ENCODE measurements at places on chromosomes 11 and 22.
A peak's percentile ranks its signal among the peaks of the same experiment; 100 is the strongest.

GRCh38 chr11:120425527-120425926 is 86.0 kb upstream of the GRIK4 start:
- DNase-seq = no peak

DNA sequence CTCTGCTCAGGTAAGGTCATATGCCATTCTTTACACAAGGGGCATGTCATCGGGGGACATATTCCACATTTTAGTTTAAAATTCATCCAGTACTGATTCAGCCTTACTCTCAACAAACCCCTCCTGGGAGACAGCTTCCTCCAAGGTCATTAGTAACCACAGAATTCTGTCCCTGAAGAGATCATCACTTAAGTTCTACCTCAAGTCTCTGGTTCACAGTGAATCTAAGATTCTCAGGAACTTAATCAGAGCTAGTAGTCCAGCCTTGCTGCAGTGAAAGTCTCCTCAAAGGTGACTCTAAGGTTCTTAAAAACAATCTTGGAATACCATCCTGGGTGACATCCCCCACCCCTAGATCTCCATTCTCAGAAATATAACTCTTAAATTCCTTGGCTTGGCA is 18.9 kb upstream of the GDPD4 start:
- no peak for DNase-seq

- DNase-seq = no peak
Measured at GRCh38 chr22:48709453-48709852, 1118.2 kb downstream of the BRD1 start.

- DNase-seq = no peak
Measured at GRCh38 chr22:37487571-37487970, 1.4 kb upstream of the MFNG start.

GRCh38 chr11:11985016-11985715 is 23.3 kb downstream of the DKK3 start:
- DNase-seq = no peak

DNA sequence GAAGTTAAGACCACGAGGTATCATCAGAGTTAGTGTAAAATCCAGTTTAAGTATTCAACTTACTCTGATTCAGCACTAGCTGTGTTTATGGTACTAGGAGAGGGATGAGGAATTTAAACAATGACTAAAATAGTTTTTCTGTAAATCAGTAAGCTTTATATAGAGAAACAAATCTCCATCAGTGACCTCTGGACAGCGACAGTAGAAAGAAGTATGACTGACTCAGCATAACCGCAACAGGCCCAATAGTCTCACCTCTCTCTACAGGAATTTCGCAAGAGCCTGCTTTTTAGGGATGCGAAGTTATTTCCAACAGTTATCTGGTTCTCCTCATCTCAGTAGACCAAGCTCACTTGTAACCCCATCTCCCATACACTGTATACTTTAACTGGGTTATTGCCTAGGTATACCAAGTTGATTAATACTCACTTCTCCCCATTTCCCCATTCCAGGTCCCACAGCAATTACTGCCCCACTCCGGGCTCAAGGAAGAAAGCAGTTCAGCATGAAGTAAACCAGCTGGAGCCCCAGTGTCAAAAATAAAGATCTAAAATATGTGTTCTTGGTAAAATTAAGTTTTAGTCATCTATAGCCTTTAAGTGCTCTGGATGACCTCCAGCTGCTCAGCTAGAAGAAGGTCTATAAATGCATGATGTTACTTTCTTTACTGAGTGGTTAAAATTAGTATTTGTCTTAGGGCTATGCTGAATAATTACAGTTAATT is 770.6 kb upstream of the CCDC90B start:
- no peak for DNase-seq

- DNase-seq = peak; percentile 26
Measured at GRCh38 chr11:16924826-16925560, 89.2 kb downstream of the PLEKHA7 start.

DNA sequence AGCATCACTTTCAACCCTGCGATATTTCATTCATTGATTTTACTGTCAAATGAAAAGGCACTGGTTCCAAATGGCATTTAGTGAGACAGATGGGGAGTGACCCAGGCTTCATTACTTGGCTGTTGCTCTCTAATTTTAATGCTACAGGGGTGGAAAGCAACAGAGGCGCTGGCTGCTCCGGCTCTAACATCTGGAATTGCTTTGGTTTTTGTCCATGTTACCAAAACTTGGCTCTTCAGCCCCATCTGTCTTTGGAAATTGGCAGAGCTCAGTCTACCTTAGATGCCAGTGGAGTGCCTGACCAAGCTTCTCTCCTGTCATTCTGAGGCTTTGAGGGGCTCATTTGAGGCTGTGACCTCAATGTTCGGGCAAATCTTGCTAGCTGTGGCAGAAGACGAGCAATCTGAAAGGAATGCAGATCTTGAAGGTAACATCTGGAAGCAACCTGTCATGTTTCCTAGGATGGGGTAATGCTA is 409.5 kb upstream of the SYN3 start:
- DNase-seq = no peak

DNA sequence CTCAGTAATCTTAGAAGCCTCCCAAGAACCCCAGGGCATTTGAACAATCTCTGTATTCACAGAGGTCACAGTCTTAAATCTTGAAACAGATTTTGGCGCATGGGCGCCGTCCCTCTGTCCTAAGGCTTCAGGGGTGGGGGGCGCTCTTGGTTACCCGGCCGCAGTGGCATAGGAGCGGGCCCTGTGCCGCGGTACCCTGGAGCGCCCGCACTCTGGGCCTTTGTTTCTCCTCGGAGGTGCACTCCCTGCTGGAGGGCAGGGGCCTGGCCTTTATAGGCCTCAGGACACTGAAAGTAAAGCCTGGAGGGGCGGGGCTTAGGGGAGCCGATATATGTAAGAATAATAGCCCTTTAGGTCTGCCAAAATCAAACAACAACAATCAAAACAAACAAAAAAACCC is 197.3 kb upstream of the FOLH1 start:
- DNase-seq = no peak

GRCh38 chr22:45200860-45201511 is 37.3 kb downstream of the NUP50 start:
- no peak for DNase-seq

DNA sequence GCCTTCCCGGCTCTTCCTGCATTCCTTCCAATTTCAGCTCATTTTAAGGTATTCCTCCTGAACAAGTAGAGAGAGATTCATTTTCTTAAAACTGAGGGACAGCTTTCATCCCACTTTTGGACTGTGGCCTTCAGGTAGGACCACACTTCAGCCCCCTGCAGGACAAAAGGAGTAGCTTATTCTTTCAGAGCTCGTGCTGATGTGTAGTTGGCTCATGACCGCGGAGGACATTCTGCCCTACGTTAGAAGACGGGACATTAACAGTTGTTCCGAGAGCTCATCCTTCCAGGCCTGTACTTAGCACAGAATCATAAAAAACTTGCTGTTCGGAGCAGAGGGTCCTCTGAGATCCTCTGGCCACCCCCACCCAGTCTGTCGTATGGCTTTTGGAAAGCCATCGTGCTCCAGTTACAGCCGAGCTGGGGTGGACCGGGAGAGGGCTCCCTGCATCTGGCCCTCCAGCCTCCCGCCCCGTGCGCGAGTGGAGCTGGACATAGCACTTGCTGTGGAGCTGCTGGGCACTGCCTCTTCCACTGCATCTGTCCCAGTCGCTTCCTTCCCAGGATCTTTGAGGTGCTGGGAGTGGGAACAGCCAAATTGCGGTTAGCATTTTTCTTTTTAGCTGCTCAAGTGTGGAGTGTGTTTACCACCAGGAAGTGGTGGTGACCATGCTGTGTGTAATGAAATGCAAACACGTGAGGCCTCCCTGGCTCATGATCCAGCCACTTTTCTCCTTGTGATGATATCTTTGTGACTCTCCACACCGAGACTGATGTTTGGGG is 250.3 kb downstream of the TBC1D22A start:
- DNase-seq = no peak

DNA sequence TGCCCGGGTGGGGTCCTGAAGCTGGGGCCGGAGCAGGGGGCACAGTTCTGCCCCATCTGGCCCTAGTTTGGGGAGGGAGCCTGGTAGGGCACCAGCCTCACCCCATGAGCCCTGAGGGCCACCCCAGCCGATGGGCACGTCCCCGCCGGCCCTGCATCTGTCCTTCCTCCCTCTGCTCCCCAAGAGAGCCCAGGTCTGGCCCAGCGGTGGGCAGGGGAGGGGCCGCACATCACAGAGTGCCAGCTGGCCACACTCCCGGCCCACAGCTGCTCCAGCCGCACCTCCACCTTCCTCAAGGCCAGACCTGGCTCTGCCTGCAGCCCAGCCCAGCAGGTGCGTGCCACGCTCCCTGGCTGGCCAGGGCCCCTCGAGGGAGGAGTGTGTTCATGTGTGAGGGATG is 21.6 kb downstream of the BRSK2 start:
- no peak for DNase-seq

GRCh38 chr11:20459865-20460264 is 72.3 kb downstream of the PRMT3 start:
- no peak for DNase-seq

DNA sequence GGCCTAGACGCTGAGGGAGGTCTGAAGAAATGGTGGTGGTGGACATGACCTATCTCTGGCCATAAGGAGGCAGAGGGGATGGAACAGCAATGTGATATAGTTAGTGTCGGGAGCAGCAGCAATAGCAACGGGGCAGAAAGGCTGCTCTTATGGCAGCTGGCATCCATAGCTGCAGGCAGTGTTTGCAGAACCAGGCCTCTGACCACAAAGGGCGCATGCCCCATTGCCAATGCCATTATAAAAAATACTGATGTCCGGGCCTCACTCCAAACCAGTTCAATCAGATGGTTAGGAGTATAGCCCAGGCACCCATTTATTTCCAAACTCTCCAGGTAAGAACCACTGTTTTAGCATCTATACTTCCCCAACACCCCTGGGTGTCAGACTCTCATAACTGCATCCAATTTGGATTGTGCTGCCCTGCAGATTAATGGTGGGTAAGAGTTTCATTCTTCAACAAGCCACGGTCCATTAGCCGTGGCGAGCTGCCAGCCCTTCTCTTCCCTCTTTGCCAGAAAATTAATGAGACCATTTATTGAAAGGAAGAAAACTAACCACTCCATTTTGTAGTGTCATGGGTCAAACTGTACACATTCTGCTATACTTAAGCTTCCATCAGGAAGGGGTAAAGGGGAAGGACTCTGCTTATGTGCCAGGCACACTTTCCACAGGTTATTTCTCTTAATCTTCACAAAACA is 72.8 kb upstream of the SPON1 start:
- no peak for DNase-seq

DNA sequence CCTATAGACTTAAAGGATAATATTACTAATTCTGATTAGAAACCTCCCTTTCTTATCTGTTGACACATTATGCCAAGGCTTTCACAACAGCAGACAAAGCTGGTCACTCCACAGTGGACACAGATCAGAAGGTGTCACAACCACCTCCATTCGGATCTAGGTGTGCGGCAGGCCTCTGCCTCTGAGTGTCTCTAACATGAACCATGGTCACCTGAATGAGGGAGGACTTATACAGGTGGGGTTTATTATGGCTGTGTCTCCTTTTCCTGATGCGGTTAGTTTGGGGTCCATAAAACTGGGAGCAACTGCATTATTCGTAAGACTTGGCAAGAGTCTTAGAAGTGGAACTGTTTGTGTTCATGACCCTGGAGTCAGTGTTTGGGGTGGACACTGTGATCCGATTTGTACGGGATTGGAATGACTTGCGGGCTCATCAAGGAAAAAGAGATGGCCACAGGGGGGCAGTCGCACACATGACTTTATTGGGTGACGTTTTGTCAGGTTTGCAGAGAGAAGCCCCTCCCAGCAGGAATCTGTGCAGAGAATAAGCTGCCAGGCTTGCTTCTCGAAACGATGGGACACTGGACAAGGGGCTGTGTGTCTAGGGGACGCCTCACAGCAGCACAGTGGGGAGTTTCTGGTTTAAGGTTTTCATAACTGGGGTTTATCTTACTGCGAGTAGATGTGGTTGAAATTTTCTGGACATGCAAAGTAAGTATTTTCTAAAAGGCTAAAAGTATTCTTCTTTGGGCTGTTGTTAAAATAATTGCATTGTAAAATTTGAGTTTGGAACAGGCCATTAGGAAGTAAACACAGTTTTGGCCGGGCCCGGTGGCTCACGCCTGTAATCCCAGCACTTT is 90.6 kb downstream of the GAB4 start:
- DNase-seq = peak; percentile 35

DNA sequence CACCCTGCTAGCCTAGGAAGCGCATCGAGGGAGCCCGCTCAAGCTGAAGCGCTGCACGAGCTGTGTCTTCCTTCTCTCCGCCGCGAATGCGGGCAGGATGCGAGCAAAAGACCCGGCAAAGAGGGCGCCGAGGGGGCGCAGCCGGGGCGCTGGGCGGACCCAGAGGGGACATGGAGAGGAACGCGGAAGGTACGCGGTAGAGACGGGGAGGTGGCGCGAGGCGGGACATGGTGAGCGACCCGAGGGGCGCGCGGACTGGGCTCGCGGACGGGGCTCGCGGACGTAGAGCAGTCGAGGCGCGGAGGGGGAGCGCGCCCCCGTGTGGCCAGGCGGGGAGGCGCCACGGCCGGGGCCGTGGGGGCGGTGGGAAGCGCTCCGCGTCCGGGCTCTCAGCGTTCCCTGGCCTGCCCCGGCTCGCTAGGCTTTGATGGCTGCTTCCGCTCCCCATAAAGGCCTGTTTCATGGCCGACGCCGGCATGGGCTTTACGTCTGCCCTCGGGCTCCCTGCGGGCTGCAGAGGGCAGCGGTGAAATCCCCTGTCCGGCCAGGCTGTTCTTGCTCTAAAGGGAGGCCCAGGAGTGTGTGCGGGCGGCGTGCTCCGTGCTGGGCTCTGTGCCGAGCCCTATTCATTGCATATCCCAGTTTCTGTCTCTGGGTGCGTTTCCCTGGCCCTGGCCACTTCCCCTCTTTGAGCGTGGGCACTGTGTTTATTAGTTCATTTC is 31.2 kb upstream of the TRIM29 start:
- DNase-seq = peak; percentile 22

- no peak for DNase-seq
Measured at GRCh38 chr11:76978239-76978638, 56.0 kb upstream of the B3GNT6 start.

- DNase-seq = no peak
Measured at GRCh38 chr11:112481431-112481830, 220.8 kb upstream of the PLET1 start.

- DNase-seq = peak; percentile 23
Measured at GRCh38 chr11:13210424-13210823, 67.2 kb upstream of the BMAL1 start.

GRCh38 chr11:6237761-6238302 is 1.1 kb upstream of the CNGA4 start:
- DNase-seq = no peak

GRCh38 chr11:62788991-62789390 is 1.8 kb downstream of the TMEM179B start:
- DNase-seq = no peak
